ENCODE measurements at places on chromosomes 3 and 15. TPM values are rescaled to one million over a fixed set of nuclear protein-coding genes. Genes with fewer than 3 reads are reported as not detected.

DNA sequence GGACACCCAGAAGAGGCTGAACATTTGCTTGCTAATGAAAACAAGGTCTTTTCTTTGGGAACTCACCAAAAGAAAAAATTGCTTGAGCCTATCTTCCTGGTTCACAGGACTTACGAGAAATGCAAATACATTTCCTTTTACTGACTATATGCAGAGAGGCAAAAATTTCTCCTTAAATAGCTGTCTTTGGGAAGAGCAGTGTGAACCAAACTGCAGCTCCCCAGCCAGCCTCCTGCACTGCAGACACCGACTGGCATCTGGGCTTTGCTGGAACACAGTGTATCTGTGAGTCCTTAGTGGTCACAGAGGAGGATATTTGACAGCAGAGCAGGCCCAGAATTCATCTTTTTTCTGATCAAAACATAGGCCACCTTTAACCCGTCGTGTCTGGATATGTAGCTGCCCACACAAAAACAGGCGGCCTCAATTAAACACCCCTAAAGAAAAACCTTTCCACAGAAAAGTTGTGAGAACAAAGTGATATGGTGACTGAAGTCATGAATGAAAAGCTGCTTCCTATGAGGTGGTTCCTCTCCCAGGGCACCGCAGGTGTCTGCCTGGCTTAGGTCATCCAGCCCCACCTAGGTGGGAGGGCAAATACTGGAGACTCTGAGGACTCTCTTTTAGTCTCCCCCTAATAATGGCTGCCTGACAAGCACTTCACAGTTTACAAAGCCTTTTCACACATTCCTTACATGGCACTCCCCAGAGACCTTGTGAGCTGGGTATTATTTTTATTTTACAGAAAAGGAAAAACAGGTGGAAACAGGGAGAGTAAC is 46.1 kb upstream of the TMEM158 start:
- no peak for DNase-seq

DNA sequence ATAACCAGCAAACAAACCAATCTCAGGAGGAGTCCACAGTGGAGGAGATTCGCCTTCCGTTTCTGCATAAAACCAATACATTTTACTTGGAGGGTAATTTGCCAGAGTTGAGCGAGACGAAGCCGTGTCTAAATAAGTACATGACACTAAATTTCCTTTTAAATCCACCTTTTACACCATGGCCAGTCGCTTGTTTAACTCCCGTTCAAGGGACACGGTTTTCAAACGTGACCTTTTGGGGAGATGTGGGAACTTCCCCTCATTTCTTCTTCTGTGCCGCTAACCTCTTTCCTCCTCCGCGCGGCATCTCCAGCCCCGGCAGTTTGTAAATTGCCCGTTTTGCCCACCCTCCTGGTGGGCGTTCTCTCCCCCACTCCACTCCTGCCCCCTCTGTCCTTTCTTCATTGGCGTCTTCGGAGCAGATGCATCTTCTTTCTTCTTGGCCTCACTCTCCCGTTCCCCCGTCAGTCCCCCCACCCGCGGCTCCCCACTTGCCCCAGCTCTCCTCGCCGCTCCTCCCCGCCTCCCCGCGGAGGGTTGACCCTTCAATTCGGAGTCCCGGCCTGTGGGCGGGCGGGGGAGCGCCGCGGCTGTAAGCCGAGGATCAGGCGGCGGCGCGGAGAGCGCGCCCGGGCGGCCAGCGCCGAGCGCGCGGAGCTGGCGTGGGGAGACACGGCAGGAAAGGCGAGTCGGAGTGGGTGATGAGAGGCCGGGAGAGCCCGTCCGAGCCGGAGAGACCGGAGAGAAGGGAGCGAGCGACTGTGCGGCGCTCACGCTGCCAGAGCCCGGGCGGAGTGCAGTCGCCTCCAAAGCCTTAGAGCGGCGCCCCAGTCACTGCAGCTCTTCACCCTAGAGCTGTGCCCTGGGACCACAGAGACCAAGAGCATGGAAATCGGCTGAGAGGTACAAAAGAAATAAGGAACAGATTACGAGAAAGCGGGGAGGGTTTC is at the start of gene NLGN1:
TSS of gene NLGN1 (plus strand) at position 584 of the 950 bp plus-strand sequence.
- DNase-seq, result peak; percentile 62

Gene NR2E3
- total RNA-seq, result not detected

Gene HSPBAP1
- total RNA-seq, result 9.4 TPM

DNA sequence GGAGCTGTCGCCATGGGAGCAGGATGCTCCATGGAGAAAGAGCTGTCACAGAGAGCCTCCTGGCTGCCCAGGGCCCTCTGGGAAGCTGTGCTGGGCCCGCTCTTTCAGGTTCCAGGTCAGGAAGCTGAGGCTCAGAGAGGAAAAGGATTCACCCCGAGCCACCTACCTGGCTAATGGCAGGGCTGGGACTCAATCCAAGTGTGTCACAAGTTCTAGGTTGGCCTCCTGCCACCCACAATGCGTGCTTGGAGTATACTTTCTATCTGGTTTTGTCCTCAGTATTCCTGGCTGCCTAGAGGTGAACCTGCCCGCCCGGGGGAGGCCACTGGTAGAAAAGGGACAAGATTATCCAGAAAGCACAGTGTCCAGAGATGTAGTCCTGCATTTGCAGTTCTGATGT is 23.6 kb downstream of the FAH start:
- DNase-seq, result no peak

Gene MED12L
- 6.1 TPM for total RNA-seq

DNA sequence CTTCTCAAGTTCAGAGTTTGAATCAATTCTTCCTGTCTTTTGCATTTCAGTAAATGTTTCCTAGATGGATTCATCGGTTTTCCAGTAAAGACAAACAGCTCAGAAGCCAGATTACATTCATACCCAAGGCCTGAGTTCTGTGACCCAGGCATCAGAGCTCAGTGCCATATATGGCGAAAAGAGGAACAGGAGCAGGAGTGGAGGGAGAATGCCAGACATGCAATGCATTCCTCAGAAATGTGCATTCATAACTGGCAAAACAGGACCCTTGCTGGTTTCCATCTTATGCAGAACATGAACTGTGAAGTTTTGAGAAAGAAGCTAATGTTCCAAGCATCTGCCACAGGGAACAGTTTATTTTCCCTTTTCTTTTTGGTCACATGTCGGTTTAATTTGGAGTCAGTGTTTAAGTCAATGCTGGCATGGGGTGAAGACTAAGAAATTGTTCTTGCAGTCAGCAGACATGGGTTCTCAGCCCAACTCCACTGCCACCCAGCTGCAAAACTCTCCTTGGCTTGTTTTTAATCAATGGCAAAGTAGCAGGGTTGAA is 116.5 kb downstream of the LPP start:
- DNase-seq, result no peak

Gene NUP210
- 6.5 TPM for total RNA-seq

Gene RYR3
- 21.2 TPM for total RNA-seq
